ENCODE measurements at places on chromosomes 16 and 17.

GRCh38 chr17:81391936-81392908 is 3.0 kb upstream of the BAHCC1 start:
- DNase-seq, result no peak

DNA sequence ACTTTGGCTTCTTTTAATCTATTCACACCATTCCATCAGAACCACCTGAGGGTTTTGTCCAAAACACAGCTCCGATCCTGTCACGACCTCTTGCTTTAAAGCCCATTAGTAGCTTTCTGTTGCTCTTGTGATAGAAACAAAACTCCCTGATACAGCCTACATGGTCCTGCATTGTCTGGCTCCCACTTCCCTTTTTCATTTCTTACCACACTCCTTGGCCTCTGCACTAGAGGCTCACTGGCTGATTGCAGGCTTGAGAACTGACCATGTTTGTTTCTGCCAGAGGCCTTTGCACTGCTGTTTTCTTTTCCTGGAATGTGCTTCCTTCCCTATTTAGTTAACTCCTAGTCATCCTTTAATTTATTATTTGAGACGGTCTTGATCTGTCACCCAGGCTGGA is 23.7 kb downstream of the IST1 start:
- DNase-seq, result no peak

DNA sequence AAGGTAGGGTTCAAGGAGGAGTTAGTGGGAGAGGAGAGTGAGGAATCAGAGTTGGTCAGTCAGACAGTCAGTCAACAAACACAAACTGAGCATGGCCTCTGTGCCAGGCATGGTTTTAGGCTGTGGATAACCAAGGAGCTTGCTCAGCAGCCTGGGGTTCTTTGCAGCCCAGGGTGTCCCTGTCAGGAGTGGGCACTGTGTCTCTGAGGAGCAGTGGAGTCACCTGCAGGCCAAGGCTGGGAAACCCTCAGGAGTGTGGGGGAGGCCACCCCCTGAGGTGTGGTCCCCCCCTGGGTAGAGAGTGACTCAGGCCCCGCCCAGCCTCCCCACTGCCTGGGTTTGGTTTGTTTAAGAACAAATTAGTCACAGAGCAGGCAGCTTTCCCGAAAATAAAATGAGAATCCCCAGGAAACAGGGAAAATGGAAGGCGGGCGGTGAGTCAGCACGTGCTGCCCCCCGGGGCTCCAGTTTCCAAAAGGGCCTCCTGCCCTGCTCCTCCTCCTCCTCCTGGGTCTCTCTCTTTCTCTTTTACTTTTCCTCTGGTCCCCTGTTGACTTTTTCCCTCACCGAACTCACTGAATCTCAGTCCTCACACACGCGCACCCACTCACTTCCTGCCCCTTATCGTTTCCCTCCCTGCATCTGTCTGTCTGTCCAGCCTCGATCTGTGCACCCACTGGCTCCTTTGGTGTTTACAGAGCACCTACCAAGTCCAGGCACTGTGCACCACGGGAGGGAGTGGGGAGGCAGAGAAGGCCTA is 44.3 kb downstream of the SOCS3 start:
- peak; percentile 43 for DNase-seq

DNA sequence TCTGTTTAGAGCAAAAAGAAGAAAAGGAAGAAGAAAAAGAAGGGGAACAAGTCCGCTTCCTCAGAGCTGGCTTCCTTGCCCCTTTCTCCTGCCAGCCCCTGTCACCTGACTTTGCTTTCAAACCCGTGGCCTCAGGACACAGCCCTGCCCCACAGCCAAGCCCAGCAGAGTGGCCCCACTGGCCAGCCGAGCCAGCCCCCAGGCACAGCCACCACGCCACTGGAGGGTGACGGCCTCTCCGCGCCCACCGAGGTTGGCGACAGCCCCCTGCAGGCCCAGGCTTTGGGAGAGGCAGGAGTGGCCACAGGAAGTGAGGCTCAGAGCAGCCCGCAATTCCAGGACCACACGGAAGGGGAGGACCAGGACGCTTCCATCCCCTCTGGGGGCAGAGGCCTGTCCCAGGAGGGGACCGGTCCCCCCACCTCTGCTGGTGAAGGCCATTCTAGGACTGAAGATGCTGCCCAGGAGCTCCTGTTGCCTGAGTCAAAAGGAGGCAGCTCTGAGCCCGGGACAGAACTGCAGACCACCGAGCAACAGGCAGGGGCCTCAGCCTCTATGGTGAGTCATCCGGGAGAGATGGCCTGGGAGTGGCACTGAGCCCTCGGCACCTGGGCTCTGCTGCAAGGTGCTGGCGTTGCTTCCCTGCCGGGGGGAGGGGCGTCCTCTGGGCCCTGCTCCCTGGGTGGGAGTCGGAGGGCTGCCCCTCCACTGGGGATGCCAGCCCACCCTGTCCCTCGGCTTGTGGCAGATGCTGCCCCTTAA is 27.3 kb downstream of the RNF213 start:
- no peak for DNase-seq

GRCh38 chr16:53093162-53093744 is 38.5 kb downstream of the CHD9 start:
- DNase-seq, result no peak

DNA sequence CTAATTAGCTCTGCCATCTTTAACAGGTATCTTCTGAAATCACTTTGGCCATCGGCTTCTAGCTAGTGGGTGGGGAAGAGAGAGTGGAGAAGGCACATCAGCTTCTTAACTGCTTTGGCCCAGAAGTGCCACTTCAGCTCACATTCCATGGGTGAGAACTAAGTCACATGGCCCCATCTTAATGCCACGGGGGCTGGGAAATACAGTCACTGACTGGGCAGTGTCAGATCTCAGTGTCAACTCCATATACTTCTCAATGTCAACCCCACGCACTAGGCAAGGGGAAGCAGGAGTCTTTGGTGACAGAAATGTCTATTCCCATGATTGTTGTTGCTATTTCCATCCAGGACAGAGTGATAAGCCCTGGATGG is 29.4 kb downstream of the CCR7 start:
- DNase-seq, result no peak

- DNase-seq, result no peak
Observed at GRCh38 chr16:68707340-68708152, 29.5 kb upstream of the CDH1 start.

GRCh38 chr17:57372156-57372555 is 115.8 kb downstream of the MSI2 start:
- no peak for DNase-seq

DNA sequence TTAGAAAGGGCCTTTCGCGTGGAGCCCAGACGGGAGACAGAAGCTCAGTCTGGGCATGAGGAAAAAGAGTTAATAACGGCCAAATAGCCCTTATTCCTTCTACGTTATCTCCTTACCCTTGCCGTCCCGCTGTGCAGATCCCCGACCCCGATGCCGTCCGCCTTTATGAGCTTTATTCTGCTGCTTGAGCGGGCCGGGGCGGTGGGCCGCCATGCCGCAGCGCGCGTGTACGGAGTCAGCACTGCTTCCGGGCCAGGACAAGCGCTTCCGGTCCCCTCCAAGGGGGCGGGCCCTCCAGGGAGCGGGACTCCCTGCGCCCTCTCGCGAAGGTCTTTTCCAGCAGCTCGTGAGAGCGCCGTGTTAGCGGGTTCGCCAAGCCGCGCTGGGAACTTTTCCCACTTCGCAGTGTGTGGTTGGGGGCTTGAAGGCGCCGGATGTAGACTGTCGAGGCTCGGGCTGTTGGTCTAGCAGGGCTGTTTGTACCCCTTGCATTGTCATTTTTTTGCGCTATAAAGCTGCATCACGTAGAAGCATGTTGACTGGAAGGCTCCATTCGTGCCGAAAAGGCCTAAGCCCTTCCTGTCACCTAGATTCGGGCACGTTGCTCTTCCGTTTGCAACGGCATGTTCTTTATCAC is at the start of gene TSR1:
Gene TSR1, minus strand, starts transcription at position 243 of the 637 bp plus-strand sequence. Its CDS starts 30 bp downstream, at position 213.
- peak; percentile 87 for DNase-seq

DNA sequence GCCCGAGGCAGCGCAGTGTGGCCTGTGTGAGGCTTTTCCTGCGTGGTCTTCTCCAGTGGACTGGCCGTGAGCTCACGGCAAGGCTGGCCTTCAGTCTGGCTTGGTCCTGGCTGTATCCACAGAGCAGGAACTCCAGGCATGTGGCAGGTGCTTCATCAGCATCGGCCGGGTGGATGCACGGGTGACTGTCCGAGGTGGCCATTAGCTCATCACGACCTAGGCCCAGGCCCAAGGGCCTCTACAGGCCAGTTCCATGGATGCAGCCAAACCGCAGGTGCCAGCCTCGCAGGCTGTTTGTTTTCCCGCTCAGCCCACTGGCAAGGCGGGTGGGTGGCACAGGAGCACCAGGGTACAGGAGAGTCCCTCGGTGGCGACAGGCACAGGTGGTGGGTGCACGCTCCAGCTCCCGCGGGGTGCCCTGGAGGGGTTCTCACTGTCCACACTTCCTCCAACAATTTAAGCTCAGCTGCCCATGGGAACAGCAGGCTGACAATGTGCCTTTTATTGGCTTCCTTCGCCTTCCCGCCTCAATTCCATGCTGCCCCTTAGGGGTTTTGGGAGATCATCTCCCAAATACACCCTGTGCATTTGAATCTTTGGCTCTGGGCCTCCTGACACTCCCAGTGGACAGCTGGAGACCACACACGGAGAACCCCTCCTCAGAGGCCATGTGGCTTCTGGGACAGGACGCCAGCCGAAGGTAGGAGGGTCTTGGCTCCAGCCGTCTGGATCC is 33.0 kb downstream of the ENGASE start:
- DNase-seq, result no peak

Data from activated T-cell treated with anti-CD3 and anti-CD28 coated beads for 24 hours (primary cell).